ENCODE measurements at places on chromosomes 5 and 9. TPM values are rescaled to one million over a fixed set of nuclear protein-coding genes. Genes with fewer than 3 reads are reported as not detected.
A peak's percentile ranks its signal among the peaks of the same experiment; 100 is the strongest.

The SMARCA2 gene
- 98.4 TPM for total RNA-seq

The TMEFF1 gene
- total RNA-seq: 0.14 TPM

- no peak for DNase-seq
Measured at GRCh38 chr9:70085241-70085640, 41.6 kb downstream of the MAMDC2 start.

DNA sequence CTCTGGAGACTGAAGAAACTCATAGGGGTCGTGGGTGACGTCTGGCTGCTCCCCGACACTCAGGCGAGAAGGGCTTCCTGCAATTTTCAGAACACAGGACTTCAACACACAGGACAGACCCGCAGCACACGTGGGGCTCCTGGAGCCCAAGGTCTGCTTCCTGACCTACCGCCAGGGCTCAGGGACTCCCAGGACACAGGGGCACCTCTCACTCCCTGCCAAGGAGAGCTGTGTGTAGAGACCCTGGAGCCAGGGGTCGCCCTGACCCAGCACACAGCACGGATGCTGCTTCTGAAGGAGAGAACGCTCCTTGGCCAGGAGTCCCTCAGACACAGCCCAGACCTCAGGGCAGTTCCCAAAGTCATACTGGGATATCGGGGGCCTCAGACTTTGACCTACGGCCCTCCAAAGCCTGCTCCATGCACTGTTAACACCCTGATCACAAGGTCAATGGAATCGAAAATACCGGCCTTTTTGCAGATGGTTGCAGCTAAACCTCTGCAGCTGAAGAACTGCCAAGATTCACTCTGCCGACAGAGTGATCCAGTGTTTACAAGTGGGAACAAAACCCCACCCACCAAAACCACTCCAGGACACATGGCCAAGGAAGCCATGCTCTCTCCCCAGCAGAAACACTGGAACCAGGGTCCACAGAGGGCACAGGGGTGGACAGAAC is 13.8 kb upstream of the ZDHHC11 start:
- no peak for DNase-seq

- no peak for DNase-seq
Measured at GRCh38 chr5:149490599-149491485, 60.4 kb downstream of the CSNK1A1 start.

The SLC30A5 gene
- total RNA-seq: 30.2 TPM

The FCN2 gene
- not detected for total RNA-seq

GRCh38 chr5:58456026-58456425 is 3.9 kb downstream of the PLK2 start:
- no peak for DNase-seq

DNA sequence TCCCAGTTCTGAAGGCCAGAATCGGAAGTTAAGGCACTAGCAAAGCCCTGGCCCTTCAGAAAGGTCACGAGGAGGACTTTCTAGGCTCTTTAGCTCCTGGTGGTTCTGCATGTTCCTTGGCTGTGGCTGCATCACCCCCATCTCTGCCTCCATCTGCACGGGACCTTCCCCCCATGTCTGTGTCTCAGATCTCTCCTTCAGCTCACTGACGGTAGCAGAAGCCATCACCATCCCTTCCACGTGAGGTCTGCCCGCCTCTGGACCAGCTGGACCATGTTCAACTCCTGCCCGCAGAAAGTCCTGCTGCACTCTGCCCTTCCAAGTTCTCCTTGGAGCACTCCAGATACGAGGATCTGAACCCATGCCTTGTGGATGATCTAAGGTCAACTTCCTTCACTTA is 242.9 kb upstream of the IRX1 start:
- DNase-seq: no peak

DNA sequence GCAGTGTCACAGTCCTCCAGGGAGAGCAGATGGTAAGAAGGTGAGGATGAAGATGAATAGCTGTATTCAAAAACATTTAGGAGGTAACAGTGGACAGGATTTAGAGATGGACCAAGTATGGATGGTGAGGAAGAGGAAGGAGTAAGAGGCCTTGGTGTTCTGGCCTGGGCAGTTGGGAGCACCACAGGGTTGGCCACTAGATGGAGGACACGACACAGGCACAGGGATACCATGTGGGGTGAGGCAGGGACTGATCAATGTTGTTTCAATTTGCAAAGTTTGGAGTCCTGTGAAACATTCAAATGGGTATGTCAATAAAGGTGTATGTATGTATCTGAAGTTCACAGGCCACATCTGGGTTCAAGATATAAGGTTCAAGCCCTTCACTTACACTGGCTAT is 141.1 kb upstream of the RASEF start:
- no peak for DNase-seq

DNA sequence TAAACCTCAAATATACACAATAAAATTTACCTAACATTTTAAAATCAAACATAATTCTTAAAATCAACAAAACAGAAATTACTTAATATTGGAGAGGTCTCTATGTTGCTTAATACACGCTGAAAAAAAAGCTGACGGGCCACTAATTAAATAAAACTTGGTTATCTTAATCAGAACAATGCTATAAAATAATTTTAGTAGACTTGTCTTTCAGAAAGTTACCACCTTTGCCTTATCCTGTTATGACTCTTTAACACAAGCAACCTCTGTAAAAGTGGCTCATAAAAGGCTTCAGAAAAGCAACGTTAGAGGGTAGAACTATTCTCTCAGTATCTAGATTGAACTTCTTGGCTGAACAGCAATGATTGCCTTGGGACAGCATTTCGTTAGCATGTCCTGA is 251.0 kb upstream of the RIOK2 start:
- no peak for DNase-seq

GRCh38 chr9:15192856-15193255 is 114.2 kb downstream of the TTC39B start:
- no peak for DNase-seq

DNA sequence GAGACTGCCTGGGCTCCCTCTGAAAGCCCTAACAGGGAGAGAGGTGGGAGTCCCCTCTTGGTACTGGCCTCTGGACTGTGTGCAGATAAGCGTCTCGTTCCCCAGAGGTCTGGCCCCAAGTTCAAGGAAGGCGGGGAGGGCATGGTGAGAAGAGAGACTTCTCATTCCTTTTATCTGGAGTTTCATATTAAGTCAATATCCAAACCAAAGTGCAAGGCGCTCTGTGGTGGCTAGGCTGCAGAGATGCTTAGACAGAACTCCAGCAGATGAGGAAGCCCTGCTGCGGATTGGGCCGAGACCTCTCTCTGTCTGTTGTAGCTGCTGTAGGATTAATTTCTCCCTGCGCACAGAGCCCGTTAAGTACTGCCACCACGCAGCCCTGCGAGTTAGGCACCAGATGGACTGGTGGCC is 16.0 kb downstream of the MVB12B start:
- no peak for DNase-seq

DNA sequence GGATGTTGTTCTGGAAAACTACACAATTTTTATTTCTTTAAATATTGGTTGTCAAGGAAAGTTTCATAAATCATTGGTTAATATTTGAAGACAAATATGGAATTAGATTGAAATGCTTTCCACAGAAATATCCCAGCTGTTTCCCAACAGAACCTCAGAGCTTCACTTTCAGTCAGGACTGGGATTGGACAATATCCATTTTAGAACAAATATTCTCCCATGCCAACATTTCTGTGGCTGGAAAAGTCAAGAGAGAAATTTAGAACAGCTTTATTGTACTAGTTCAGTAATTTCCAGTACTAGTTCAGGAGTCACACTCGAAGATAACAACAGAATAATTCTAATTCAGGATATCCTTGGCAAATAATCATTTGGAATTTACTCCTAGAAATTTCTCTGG is 116.1 kb upstream of the TUT7 start:
- DNase-seq: no peak

GRCh38 chr9:33431420-33431819 is 16.0 kb downstream of the AQP3 start:
- DNase-seq: no peak

The ADGRD2 gene
- total RNA-seq: not detected

The HACD4 gene
- 1.1 TPM for total RNA-seq

The LRRC19 gene
- total RNA-seq: not detected

DNA sequence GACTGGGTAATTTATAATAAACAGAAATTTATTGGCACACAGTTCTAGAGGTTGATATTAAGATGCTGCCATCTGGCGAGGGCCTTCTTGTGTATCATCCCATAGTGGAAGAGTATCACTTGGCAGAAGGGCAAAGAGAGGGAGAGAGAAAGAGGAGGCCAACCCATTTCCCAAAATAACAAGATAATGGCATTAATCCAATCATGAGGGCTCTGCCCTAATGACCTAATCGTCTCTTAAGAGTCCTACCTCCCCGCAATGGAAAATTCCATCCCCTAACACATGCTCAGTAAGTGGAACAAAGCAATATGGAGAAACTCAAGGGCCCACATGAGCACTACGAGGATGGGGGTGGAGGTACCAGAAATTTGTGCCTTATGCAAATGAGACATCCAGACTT is 17.6 kb upstream of the VDAC1 start:
- no peak for DNase-seq

The LCN9 gene
- not detected for total RNA-seq

DNA sequence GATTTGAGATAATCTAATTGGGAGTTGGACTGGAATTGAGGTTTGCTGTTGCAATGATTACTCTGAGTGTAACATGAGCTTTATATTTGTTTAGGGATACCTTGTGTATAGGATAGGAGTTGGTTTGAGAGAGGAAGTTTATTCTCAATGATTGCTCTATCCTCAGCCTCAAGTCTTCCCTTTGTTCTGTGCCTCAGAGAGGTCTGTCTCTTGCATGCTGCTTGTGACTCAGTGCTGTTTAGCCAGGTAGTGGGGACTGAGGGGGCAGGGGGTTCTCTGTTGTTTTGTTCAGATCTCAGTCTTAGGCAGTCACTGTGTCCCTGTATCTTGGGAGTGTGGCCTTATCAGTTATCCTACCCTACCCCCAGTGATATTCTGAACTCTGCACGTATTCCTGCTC is 192.1 kb downstream of the SPATA31D1 start:
- DNase-seq: no peak

DNA sequence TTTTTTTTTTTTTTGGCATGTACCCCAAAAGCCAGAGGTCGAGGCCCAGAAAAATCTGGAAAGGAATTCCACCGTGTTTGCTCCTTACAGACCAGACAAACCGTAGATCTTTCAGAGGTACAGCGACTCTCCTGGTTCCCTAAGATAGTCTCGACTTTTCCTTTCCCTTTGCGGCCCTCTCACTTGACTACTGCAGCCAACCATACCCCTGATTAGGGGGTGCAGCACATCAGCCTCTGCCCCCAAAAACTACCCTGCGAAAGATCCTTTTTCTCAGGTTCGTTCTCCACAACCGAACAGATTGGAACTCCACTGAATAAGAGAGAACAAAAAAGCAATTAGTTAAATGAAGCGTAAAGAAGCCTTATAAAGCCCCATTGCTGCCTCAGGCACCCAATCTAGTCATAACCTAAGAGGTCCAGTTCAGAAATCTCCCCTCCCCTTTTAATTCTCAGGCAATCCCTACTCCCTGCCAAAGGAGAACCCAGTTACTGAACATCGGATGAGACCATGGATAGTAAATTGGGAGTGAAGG is 379 bp upstream of the TICAM2 start:
- no peak for DNase-seq

DNA sequence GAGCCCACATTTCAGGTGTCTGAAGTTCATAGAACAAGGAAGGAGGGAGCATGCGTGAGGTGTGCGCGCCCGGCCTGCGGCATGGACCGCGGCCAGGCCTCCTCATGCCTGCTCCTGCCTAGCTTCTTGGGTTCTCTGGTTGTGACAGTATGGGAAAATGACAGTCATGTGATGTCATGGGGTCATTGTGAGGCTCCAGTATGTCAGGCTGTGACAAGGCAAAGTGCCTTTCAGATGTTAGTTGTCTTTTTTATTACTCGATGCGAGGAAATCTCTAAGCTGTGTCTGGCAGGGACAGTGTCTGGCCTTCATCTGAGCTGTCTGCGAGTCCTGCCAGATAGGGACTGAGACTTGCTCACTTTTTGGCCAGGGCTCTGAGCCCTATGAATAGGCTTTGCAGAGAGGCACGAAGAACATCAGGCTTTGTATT is 13.3 kb downstream of the UCK1 start:
- no peak for DNase-seq

- DNase-seq: no peak
Measured at GRCh38 chr5:141686648-141687416, 4.8 kb upstream of the ARAP3 start.

DNA sequence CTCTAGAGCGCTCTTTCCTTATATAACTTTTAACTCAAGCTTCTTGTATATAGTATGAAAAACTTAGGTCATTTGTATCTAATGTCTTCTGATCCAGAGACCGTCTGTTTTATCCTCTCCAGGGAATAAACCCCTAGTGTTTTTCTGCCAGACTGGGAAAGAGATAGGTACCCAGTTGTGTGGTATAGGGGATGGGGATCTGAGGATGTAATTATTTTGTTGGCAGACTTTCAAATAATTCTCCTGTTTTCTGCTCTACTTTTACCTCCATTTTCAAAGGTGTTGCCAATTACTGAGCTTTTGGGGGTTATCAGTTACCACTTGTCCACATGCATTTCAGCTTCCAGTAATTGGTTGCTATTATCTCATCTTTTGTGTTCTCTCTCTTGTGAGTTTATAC is 17.9 kb downstream of the CCDC171 start:
- no peak for DNase-seq

DNA sequence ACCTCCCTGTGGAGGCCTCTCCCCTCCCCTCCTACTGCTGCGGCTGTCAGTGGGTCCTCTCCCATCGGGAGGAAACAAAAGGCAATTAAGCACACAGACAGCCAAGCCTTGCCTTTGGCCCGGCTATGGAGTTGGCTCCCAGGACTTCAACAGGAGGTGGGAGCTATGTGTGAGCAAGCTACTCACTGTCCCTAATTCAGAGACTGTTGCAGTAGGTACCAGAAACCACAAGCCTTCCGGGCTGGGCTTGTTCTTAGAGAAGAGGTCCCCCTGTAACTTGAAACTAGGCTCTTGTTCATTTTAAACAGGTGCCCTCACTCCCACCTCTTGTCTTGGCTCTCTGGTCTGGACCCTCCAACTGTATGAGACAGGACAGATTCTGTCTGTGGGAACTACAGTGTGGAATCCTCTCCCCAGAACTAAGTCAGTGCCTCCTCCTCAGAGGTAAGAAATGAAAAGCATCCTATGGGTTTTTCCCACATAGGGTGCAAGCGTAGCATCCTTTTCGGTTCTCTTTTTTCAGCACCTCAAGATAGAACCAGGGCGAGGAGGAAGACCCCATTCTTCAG is 561.1 kb downstream of the EBF1 start:
- DNase-seq: peak; percentile 70

The GFI1B gene
- 0.43 TPM for total RNA-seq

- no peak for DNase-seq
Measured at GRCh38 chr5:78638423-78638822, 10.1 kb downstream of the LHFPL2 start.

DNA sequence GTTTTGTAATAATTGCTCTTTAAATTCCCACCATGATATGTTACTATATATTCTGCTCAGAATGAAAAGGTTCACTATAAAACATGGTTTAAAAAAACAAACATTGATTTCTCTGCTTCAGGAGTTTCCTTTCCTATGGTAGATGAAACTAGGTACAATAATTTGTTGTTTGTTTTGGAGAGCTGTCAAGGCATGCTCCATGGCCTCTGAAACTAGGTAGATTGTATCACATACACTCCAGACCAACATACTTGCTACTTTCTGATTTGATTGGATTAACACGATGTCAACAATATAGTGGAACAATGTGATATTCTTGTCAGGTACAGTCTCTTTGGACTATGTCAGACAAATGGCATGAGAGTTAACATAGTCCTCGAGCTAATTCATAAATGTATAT is 452.7 kb upstream of the CDH9 start:
- no peak for DNase-seq
